ENCODE measurements at places on chromosomes 7 and 10.

- no peak for DNase-seq
Measured at GRCh38 chr10:128519581-128519980, 393.4 kb upstream of the MKI67 start.

DNA sequence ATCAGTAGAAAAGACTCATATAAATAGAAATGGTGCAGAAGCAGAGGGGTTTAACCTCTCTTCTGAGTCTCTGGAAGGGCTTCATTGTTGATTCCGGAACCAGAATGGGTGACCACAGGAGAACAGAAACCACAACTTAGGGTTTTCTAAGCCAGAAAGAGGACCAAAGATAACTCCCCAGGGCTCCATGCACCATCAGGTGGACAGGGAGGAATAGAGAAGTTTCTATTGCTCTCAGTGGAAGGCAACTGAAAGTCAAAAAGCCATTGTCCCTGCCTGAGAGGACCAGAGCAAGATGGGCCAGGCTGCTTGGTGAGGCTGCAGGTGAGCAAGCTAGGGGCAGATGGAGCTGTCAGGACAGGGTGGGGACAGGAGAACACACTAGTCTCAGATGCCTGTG lies 14.6 kb upstream of the NPS start:
- no peak for DNase-seq

DNA sequence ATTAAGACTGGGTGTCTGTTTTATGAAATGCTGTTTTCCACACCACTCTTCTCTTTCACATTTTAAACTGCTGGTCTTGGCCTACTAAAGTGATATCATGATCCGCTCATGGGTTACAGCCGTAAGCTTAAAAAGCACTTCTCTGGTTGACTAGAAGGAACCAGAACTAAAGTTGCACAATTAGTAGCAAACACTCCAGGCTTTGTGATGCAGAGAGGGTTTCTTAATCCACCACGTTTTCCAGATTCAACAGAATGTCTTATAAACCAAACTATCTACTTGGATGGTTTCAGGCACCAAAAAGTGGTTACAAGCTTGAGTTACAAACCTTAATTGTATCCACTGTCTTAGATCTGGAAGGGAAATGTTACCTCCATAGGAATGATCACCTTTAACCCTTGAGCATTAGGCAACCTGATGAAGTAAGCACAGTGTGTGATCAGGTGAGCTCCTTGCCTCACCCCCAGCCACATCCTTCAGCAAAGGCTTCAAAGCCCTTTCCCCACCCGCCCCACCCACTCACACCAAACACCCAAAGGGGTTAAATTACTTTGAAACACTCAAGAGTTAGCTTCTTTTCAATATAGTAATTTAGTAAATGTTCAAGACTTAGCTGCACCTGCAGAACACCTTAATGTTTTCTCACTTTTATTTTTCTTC lies 3.5 kb downstream of the ELMO1 start:
- no peak for DNase-seq

DNA sequence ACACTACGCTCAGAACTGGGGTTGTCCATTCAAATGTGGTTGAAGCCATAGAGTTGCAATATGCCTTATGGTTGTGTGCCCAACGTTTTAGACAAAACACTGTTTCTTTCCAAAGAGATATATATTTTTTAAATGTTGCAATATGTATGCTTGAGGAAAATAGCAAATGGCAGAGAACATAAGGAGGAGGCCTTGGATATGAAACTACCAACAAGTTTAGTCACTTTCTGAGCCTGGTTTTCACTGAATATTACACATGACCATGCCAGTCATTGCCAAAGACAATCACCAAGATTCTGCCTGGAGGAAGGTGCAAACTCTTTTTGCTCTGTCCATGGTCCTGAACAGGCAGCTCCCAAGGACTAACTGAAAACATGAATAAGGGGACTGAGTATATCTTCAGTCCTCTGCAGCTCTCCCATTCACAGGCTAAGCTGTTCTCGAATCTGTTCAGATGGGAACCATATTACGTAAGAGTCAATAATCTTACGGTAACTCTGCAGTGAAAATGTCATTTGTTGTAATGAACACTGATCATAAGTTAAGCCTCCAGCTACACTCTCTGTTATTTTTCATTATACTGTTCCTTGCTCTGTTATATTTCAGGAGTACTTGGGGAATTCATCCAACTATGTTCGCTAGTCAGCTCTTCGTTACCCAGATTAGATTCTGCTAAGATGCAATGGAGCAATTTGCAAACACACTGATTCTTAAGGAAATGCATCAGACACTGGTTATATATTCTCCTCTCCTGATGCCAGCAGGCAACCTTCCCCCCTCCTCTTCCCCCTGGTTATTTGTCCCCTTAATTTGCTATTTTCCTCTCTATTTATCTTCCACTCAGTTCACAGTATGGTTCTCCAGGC lies 90.7 kb upstream of the C1QL3 start:
- peak; percentile 3 for DNase-seq

- no peak for DNase-seq
Measured at GRCh38 chr10:124264711-124265390, 153.9 kb downstream of the OAT start.

GRCh38 chr10:73967544-73967943 lies 30.4 kb upstream of the VCL start:
- DNase-seq = no peak

GRCh38 chr7:1532456-1533254 lies 2.2 kb downstream of the MAFK start:
- DNase-seq = peak; percentile 37

- DNase-seq = no peak
Measured at GRCh38 chr10:133292919-133293809, 15.5 kb downstream of the TUBGCP2 start.

DNA sequence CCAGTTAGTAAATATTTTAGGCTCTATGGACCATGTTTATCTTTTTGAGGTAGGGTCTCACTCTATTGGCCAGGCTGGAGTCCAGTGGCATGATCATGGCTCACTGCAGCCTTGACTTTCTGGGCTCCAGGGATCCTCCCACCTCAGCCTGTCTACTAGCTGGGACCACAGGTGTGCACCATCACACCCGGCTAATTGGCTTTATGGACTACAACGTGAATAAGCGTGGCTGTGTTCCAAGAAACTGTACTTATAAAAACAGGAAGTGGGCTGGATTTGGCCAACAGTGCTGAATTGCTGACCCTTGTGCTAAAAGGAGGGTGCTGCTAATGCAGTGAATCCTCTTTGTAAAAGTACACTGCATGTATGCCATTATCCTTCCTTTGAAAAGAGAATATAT lies 111.7 kb upstream of the CDK13 start:
- DNase-seq = peak; percentile 98

DNA sequence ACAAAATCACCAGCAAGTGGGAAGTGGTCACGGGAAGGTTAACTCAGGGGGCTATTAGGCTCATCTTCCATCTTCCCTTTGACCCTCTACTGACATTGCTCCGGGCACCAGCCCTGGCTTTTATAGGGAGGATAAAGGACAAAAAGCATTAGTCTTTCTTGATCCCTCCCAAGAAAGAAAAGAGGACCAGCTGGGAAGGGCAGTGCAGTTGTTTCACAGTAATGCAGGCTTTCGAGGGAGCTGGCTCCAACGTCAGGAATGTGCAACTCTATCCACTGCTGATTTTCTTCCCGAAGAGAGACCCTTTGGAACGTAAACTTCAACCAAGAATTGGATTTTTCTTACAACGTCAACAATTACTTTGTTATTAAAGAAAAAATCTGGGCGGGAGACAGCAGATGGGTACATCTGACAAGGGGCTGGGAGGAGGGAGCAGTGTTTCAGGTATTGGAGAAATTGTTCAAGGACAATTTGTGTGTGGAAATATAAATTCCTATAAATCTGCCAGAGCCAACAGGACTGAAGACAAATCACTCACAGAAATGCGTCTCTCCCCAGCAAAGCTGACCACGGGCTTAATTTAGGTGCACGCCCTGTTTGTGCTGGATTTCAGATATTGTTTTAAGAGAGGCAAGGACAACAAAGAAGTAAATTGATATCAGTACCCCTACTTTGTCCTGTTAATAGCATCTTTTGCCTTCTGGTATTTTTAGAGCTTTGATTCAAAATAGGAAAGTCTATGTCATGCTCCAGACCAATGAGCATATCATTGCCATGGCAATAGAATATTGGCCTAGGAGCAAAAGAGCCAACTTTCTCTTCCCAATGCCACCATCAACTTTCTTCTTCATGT lies 23.4 kb upstream of the ARID5B start:
- DNase-seq = no peak

DNA sequence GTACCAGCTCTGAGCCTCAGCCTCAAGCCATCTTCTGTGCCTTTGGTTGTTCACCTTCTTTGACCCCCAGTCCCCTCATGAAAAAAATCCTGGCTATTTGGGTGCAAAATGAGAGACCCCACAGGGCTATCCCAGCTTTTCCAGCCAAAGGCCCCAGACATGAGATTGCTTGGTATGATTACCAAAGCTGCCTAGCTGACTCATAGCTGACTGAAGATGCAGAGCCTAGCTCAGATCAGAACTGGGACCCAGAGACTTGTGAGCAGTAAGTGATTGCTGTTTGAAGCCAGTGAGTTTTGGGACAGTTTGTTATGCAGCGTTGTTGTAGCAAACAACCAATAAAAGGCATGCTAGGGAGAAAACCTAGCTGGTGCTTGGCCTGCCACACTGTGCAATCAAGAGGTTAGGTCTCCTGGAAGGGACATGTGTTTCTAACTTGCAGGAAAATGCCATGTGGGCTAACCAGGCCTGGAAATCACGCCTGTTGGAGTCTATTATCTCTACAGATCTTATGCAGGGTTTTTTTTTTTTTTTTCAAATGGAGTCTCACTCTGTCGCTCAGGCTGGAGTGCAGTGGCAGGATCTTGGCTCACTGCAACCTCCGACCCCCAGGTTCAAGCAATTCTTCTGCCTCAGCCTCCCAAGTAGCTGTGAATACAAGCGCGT lies 48.0 kb upstream of the DAGLB start:
- DNase-seq = no peak

DNA sequence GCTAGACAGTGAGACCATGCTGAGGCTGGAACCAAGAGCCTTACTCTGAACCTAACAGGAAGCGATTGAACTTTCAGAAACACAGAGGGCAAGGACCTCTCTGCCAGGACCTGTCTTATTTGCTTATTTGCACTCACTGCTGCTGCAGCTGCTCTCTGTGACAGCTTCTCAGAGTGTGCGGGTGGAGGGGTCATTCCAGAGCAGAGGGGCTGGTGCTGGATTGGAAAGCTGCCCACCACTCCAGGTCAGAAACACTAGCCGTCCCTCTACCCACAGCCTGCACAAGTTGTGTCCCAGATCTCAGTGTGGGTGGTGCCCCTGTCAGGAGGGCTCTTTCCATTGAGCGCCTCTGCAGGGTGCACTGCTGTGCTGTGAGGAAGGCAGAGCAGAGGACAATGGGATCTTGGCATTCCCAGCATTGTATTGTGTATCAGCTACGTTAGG lies 126.2 kb downstream of the CCNY start:
- DNase-seq = peak; percentile 75

DNA sequence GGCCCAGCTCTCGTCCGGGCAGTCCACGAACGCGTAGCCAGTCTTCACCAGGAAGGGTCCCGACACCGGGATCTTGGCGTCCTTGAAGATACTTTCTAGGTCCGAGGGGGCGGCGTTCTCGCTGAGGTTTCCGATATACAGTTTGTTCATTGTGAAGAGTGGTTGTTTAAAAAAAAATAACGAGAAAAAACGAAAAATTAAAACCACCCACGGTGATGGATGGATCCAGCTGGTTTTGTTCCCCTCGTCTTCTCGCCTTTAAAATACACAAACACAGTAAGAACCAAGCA lies 385 bp downstream of the IGF2BP3 start:
- no peak for DNase-seq

GRCh38 chr7:158957921-158958491 lies 101.6 kb downstream of the DYNC2I1 start:
- peak; percentile 89 for DNase-seq

Measured in NCI-H69 (cell line).